ENCODE measurements at places on chromosomes 16 and 17.

DNA sequence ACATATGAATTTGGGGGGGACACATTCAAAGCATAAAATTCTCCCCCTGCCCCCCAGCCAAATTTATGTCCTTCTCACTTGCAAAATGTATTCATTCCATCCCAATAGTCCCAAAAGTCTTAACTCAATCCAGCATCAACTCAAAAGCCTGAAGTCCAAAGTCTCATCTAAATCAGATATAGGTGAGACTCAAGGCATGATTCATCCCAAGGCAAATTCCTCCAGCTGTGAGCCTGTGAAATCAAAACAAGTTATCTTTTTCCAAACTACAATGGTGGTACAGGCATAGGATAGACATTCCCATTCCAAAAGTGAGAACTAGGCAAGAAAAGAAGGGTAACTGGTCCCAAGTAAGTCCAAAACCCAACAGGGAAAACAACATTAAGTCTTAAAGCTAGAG, 5.9 kb upstream of the GOSR2 start:
- DNase-seq, result no peak

DNA sequence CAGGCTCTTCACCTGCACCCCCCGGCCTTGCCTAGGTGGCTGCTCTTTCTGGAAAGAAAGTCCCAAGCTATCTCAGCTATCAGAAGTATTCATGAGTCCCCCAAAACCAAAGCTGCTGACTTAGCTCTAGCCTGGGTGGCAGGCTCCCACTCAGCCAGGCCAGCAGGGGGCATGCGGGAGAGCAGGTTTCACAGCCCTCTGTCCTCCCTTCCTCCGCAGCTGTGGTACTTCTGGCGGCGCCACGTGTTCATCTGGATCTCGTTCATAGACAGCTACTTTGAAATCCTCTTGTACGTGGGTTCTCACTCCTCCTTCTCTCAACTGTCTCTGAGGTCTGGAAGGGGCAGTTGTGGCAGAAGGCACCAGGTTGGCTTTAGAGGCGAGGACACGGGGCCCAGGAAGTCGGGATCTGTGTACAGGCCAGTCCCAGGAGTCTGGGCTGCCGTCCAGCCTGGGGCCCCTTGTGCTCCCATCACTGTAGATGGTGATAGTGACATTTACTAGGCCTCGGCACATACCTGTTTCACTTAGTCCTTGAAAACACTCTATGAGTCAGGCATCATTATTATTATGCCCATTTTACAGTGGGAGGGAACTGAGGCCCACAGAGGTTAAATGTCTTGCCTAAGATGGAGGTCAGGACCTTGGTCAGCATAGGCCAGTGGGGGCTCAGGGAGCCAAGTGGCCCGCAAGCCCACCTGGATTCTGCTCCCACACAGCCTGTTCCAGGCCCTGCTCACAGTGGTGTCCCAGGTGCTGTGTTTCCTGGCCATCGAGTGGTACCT, 12.9 kb downstream of the TRPV2 start:
- no peak for DNase-seq

DNA sequence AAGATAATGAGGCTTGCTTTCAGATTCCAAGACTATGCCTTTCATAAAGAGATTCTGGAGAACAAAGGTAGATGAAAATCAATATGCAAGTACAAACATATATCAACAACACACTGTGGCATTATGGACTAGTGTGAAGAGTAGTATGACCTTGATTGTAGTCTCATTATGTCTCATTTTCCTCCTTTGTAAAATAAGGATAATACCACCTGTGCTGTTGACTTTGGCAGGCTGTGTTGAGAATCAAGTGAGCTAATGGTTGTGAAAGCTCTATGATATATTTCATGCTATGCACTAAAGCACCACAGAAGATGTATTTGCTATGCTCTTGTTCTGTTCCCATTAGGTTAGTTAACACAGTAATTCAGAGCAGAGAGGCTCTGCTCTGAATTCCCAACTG, 78.5 kb upstream of the NACA2 start:
- no peak for DNase-seq

DNA sequence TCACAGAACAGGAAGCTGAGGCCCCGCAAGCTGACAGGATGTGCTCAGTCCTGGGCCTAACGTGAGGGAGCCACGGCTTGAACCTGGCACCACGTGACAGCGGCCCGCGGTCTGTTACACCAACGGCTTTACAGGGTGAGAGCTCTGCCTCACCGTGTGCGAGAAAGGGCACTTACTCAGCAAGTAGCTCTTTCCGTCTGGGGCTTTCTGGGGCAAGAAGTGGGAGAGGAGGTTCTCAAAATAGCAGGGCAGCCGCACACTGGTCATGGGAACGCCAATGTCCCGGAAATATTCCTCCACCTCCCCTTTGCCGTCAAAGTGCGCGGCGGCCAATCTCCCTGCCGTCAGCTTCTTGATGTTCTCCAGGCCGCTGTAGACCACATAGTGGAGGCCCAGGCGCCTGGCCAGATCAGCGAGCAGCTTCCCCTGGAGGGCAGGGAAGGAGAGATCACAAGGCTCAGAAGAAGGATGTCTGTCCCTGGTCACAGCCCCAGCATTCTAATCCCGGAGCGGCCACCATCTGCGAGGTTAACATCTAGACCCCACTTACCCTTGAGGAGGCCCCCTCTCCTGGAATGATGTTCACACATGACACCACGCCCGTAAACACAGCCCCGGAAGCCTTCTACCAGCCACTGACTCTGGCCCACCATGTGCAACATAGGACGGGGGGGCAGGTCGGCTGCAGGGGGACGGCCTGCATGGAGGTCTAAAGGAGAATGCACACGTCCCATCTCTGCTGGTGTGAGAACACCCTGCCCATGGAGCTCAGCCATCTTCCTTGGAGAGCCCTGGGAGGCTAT, 8.2 kb downstream of the NMRAL1 start:
- DNase-seq, result no peak

- DNase-seq, result no peak
These were observed 64.2 kb downstream of the FOXK2 start for GRCh38 chr17:82583720-82584234.

DNA sequence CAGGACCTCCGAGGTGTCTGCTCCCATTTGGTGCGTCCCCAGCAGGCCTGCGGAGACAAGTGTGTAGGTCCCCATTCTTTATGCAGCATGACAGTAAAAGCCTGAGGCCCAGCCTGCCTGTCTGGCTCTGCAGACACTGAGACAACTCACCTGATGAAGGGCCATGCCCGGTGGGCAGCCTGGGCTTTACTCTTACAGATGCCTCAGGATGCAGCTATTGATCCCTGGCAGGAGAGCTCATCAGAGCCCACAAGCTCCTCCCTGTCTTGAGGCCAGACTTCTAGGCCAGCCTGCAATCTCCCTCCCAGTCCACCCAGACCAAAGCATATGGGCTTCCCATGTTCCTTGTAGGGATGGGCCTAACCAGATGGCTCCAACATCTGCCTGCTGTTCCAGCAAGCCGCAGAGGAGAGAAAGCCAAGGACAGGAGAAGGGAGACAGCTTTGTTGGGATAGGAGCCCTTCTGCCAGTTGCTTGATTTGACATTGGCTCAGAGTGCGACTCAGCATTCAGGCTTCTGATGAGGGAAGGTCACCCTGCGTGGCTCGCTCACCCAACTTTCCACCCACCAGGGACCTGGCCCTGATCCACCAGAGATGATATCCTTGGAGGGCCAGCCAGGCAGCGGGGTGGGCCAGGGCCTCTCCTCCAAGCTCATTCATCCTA, 87.5 kb downstream of the SOCS1 start:
- no peak for DNase-seq

GRCh38 chr17:30103921-30104320, 12.7 kb upstream of the NSRP1 start:
- DNase-seq, result no peak

GRCh38 chr17:69208640-69209039, 20.0 kb downstream of the ABCA10 start:
- DNase-seq, result no peak

- DNase-seq, result no peak
These were observed 33.2 kb upstream of the MEAK7 start for GRCh38 chr16:84537491-84538151.
